Mammary epithelial cell (primary cell): ENCODE measurements at places on chromosomes 12 and 14.

DNA sequence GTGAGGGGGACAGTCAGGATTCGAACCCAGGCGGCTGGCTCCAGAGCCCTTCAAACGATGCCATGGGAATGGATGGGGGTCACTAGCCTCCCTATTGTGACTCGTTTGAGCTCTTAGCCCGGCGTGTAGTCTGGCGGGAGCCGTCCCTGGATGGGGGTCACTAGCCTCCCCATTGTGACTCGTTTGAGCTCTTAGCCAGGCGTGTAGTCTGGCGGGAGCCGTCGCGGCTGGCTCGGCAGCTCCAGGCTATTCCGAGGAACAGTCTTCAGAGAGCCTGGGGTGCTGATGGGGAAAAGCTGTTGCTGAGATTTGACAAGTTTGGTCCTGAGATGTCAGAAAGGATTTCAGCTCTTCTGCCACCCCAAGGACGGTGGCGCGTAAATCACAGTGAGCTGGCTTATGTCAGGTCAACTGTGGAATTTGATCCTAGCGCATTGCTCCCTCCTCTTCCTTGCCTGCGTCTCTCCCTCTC lies 58.3 kb downstream of the CALM1 start:
- DNase-seq: no peak

- DNase-seq: no peak
These were observed 3.2 kb upstream of the SOCS2 start for GRCh38 chr12:93569301-93569655.

- DNase-seq: no peak
These were observed 216.2 kb downstream of the APAF1 start for GRCh38 chr12:98861251-98861650.

DNA sequence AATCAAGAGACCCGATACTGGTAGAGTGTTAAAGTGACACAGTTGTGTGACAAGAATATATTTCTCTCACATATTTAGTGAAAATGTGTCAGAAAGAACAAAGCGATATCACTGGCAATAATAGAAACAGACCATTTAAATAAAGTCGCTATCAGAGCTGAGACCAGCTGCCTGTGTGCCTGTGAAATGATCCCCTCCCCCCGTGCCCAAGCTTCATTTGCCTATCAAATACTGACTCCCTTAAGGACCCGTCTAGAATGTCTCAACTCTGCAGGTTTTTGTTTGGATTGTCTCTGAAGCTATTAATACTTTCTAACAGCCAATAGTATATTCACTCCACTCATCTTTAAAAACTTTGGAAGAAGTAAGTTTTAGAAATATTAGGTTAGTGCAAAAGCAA lies 98.9 kb downstream of the EGLN3 start:
- DNase-seq: no peak
